Cerebellum (tissue), 4 donors: ENCODE measurements at places on chromosomes 4 and X. TPM values are rescaled to one million over a fixed set of nuclear protein-coding genes. Genes with fewer than 3 reads are reported as not detected.

DNA sequence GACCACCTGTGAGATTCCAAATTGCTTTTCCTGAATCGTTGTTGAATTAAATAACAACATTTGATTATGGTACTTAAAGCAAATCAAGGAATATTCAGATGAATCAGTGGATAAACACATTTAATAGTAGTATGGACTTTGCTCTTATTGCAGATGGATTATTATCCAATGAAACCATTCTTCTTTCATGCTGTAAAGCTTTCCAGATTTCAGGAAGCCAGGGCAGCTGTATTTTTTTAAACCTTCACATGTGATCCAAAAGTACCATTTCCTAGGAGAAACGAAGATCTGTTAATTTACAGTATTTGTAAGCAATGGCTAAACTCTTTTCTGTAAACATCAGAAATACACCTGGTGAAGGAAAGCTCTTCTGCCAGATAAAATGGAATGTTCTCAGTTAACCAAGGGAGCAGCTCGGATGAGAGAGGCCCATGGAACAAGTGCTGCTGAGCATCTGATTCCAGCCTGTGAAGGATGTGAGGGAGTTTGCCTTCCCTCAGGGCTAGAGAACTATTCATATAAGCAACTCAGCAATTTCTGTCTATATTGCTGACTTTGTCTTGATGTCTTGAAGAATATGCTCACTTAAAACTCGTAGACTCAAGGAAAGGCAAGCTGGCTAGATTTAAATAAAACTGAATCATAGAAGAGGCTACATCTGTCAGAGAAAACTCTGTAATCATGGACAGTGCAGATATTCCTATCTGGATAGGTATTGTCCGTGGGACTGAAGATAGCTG, 94.4 kb upstream of the LIMCH1 start:
- no peak for DNase-seq

DNA sequence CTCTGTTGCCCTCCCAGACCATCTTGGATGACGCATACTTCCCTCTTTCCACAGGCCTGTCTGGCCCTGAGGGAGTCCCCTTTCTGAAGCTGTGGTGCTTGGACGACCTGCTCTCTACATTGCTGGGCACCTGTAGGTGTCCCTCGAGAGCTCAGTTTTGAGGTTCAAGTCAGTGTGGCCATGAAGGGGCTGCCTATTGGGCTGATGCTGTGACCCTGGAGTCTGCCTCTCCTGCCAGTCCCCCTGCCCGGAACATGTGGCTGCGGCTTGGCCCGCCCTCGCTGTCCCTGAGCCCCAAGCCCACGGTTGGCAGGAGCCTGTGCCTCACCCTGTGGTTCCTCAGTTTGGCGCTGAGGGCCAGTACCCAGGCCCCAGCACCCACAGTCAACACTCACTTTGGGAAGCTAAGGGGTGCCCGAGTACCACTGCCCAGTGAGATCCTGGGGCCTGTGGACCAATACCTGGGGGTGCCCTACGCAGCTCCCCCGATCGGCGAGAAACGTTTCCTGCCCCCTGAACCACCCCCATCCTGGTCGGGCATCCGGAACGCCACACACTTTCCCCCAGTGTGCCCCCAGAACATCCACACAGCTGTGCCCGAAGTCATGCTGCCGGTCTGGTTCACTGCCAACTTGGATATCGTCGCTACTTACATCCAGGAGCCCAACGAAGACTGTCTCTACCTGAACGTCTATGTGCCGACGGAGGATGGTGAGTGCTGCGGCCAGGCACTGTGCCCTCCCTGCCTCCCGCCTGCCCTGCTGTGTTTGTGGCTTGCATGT, 3.0 kb downstream of the NLGN3 start:
- peak; percentile 44 for DNase-seq

- DNase-seq: no peak
Measured at GRCh38 chrX:9392445-9392844, 72.4 kb upstream of the TBL1X start.

GRCh38 chrX:154549766-154550165, 2.3 kb downstream of the IKBKG start:
- no peak for DNase-seq

Gene MSN
- total RNA-seq: 33.2 TPM

Gene KLB
- total RNA-seq: 0.27 TPM

Gene FAT1
- 85.3 TPM for total RNA-seq
